Smooth muscle cell of trachea (primary cell): ENCODE measurements at places on chromosomes 2 and 18. TPM values are rescaled to one million over a fixed set of nuclear protein-coding genes. Genes with fewer than 3 reads are reported as not detected.

ANKRD29 gene
- 8.6 and 15.5 TPM in 2 replicates for total RNA-seq

B3GNT7 gene
- total RNA-seq: 0.33 TPM in 1 of 2 replicates, not detected in the other

CNGA3 gene
- total RNA-seq: under 0.01 and 0.17 TPM in 2 replicates

SCYGR6 gene
- not detected in 2 replicates for total RNA-seq

INPP4A gene
- total RNA-seq: 18.8 and 33.2 TPM in 2 replicates

CROCC2 gene
- total RNA-seq: 0.50 and 1.0 TPM in 2 replicates

ZNF512 gene
- 30.9 and 42.0 TPM in 2 replicates for total RNA-seq

PLGLB2 gene
- 2.0 TPM in 1 of 2 replicates, not detected in the other for total RNA-seq

AMMECR1L gene
- total RNA-seq: 10.2 and 12.9 TPM in 2 replicates

CPO gene
- 0.17 TPM in 1 of 2 replicates, not detected in the other for total RNA-seq

DHRS9 gene
- total RNA-seq: not detected in 2 replicates

GAL3ST2 gene
- 0.15 TPM in 1 of 2 replicates, not detected in the other for total RNA-seq

CABYR gene
- total RNA-seq: 7.7 and 10.1 TPM in 2 replicates
